H1 (cell line): ENCODE measurements at places on chromosomes 7 and 10.
A peak's percentile ranks its signal among the peaks of the same experiment; 100 is the strongest.

DNA sequence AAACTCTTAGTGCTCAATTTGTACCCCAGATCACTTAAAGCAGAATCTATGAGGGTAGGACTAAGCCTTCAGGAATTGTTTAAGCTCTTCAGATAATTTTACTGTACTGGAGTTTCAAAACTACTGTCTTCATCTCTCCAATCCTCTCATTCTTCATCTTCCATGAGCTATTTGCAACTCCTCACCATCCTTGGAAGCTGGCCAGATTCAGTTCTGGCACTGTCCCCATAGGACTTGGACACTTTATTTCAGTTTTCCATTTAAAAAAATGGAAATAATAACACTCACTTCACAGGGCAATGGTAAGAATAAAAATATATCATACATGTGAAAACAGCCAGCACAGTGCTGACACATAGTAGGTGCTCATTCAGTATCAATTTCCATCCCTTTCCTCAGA lies 74.6 kb downstream of the PPP1R17 start:
- no peak for DNase-seq

GRCh38 chr10:33573606-33574005 lies 239.1 kb upstream of the NRP1 start:
- DNase-seq: no peak

DNA sequence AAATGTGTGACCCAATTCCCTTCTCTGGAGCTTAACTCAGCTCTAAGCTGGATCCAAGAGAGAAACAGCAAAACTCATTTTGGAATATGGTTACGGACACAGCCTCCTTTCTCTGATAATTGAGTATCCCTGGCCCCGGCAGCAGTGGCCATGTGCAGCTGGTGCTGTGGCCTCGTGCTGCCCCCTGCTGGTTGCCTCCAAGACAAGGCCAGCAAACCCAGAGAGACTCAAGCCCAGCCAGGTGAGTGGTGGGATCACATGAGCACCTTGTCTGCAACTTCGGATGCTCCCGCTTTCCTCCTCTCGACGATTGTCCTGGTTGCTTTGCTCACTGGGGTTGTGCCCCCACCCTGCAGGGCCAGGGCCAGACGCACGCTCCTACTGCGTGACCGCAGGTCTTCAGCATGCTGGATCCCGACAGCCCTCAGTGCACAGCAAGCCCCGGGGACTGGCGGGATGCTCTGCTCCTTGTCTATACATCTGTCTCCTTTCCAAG lies 19.4 kb downstream of the SFTPD start:
- DNase-seq: peak; percentile 93

GRCh38 chr10:32210306-32211045 lies 136.5 kb downstream of the EPC1 start:
- DNase-seq: peak; percentile 66

DNA sequence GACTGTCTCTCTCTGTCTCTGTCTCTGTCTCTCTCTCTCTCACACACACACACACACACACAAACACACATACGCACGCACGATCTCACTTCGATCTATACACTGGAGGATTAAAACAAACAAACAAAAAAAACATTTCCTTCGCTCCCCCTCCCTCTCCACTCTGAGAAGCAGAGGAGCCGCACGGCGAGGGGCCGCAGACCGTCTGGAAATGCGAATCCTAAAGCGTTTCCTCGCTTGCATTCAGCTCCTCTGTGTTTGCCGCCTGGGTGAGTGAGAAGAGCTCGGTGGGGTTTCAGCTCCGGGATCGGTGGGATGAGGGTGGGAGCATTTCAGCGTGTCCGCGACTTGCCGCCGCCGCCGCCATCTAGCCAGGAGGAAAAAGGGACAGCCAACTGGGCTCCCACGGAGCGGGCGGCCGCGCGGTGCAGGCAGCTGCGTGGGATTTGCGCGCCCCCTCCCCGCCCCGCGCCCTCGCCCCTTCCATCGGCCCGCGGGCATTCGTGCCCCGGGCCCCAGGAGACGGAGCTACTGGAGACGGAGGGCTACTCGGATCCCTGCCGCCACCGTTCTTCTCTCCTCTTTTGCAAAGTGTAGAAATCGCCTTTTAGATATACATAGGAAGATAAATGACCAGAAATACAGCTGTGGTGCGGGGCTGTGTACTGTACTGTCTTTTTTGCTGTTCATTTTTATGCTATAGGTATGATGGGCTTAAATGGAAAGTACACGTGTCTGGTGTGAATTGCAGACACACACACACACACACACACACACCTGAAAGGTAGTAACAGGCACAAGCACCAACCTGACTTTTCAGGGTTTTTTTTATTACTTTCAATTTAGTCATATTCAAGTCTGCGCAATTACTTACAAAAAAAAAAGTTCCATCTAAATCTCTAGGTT lies 581 bp downstream of the PTPRZ1 start:
- DNase-seq: no peak

GRCh38 chr7:156363751-156364150 lies 276.8 kb upstream of the RNF32 start:
- DNase-seq: no peak

GRCh38 chr10:63727636-63728035 lies 206.4 kb downstream of the REEP3 start:
- no peak for DNase-seq

DNA sequence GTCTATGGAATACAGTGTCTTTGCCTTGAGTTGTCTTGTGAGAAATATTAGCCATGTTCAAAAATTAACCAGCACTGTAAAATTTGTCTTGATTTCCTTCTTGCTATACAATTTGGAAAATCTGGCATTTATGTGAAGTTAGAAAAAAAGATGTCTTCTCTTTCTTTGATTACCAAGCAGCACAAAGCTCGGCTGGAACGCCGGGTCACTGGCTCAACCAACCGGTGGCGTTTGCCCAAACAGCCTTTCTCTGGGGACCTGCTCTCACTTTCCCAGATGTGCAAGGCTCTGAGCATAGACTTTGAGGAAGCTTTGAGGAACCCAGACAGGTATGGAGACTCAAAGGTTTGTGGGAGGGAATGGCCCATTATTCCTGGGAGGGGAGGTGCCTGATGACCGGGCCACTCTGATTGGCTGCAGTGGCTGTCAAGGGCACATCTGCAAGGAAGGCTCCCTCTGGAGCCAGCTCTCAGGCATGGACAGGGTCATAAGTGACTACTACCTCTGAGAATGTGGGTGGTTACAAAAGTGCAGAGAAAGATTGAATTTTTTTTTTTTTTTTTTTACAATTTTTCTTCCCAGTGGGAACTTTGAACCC lies 5.6 kb downstream of the BTBD16 start:
- no peak for DNase-seq

DNA sequence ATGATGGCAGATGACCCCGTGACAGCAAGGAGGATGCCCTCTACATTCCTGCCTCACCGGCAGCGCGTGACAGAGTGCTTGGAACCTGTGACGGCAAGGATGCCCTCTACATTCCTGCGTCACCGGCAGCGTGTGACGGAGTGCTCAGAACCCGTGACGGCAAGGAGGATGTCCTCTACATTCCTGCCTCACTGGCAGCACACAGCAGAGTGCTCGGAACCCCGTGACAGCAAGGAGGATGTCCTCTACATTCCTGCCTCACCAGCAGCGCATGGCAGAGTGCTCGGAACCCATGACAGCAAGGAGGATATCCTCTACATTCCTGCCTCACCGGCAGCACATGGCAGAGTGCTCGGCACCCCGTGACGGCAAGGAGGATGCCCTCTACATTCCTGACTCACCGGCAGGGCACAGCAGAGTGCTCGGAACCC lies 231.0 kb downstream of the DIP2C start:
- no peak for DNase-seq

DNA sequence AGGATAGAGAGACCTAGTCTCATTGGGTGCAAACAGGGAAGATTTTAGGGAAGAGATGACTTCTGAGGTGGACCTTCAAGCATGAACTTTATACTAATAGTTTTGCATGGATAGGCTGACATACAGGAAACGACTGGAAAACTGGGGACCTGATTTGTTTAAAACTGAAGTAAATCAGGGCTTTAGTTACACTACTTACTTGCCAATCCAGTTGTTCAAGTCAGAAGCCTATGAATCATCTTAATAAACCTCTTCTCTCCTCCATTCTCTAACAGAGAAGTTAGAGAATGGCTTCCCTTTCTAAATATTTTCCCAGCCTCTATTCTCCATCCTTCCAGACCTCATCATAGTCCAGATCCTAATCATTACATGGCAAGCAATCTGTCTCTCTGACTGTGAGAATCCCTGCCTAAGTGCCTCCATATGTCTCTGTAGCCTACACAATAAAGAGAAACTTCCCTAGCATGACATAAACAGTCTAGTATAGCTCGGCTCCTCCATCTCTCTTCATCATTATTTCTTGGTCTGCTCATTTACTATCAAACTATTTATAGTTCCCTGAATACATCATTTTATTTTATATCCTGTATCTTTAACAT lies 55.8 kb downstream of the PRKG1 start:
- no peak for DNase-seq

- no peak for DNase-seq
Measured at GRCh38 chr7:4270268-4270667, 411.8 kb upstream of the FOXK1 start.

DNA sequence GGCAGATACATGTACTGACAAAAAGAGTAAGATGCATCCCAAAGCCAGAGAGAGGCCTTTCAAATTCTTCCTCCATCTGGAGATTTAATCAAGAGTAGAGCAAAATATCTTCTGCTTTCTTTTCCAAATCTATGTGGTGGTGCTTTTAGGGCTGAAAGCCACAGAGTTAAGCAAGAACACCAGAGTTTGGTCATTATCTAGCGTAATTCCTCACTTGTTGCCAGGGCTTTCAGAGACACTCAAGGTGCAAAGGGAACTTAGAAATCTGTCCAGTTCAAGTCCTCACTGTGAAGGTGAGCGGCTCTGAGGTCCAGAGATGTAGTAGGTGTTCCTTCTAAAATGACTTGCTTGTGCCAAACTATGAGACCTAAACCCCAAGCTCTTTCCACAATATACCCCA lies 10.9 kb upstream of the NFE2L3 start:
- no peak for DNase-seq

DNA sequence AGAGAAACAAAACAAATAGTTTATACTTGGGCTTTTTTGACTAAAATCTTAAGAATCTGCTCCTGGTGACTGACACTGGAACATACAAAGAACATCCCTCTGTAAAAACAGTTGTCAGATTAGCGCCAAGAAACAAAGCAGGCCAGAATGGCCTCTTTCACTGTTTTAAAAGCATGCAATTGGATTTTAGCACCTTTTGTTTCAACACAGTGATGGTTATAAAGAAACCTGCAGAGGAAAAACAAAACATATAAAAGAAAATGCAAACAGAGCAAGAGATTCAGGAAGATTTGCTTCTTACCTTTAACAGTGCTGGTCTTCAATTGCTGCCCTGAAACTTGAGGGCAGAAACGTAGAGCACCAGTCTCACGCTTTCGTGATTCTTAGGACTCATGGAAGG lies 652.2 kb upstream of the KCND2 start:
- no peak for DNase-seq

GRCh38 chr10:79447911-79448731 lies 2.7 kb upstream of the ZCCHC24 start:
- DNase-seq: no peak

- no peak for DNase-seq
Measured at GRCh38 chr10:83045731-83046130, 1093.6 kb upstream of the GHITM start.

DNA sequence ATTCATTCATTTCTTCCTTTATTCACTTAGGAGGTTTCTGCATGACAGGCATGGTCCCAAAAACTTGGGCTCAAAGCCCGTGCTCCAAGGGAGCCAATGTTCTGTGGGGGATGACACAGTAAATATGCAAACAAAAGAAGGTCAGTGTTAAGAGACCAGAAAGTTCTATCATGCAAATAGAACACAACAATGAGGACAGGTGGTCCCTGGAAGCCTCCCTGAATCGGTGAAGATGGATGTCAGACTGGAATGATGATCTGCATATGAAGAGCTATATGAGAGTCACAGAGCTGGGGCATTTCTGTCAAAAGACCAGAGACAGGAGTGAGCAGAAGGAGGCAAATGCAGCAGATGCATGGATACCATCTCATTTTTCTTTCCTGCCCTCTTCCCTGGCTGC lies 129.0 kb downstream of the ABCA13 start:
- DNase-seq: no peak

- no peak for DNase-seq
Measured at GRCh38 chr7:156034397-156034796, 222.1 kb upstream of the SHH start.

DNA sequence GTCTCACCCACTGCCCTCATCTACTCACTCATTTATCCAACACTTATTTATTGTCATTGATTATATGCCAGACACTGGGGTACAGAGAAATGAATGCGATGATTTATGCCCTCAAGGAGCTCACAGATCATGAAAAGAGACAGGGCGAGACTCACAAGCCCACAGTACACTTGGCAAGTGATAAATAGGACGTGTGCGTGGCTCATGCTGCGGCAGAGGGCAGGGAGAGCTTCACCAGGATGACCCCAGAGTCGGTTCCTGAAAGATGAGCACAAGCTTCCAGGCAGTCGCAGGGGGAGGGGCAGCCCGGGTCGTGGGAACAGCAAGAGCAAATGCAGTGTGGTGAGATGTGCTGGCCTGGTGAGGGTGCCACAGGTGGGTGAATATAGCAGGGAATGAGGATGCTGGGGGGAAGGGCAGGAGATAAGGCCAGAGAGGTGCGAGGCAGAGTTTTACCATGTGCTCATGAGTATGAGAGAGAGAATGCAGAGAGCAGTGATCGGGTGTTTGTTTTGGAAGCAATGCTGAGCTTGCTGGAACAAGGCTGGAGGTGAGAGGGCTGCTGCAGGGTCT lies 70.9 kb downstream of the ATXN7L1 start:
- no peak for DNase-seq

GRCh38 chr10:104250371-104250770 lies 4.3 kb upstream of the GSTO1 start:
- DNase-seq: no peak

DNA sequence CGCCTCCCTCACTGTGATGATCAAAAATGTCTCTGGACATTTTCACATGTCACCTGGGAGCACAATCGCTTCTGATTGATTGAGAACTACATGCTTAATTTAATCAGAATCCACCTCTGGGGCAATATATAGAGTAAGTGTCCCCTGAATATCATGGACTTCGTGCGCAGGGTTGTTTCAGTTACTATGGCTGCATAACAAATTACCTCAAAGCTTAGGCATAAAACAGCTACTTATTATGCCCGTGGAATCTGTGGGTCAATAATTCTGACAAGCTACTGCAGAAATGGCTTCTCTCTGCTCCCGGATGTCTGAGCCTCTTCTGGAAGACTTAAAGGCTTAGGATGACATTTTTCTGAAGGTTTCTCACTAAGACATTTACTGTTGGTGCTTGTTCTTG lies 334.4 kb downstream of the GPR158 start:
- no peak for DNase-seq
